ENCODE measurements at places on chromosomes 2 and 18. TPM values are rescaled to one million over a fixed set of nuclear protein-coding genes. Genes with fewer than 3 reads are reported as not detected.
A peak's percentile ranks its signal among the peaks of the same experiment; 100 is the strongest.

RND3 gene
- 222 TPM for total RNA-seq

LBH gene
- total RNA-seq = not detected

OR6B2 gene
- not detected for total RNA-seq

IGFBP5 gene
- not detected for total RNA-seq

FSHR gene
- not detected for total RNA-seq

NOP58 gene
- 106 TPM for total RNA-seq

- DNase-seq = no peak
These were observed 2.3 kb downstream of the DGUOK start for GRCh38 chr2:73928963-73929347.

- no peak for DNase-seq
These were observed 91.1 kb upstream of the ARHGAP28 start for GRCh38 chr18:6638447-6638846.

GRCh38 chr2:173026479-173026878, 49.2 kb upstream of the MAP3K20 start:
- DNase-seq = no peak

DNA sequence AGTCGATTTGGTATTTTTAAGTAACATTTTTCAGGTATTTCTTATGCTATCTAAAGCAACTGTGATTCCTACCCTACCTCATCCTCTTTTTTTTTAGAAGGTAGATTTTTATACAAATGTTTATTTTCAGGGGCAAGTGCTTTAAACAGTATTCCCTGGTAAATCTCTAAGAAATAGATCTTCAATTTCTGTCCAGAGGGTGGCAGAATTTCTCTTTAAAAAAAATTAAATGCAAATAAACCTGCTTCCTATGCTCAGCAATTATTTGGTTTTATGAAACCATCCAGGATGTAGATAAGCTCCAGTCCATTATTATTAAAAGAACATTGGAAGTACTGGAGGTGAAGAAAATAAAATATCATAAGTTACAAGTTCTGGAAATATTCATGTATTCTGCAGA, 191.9 kb downstream of the MYO3B start:
- peak; percentile 42 for DNase-seq

DNA sequence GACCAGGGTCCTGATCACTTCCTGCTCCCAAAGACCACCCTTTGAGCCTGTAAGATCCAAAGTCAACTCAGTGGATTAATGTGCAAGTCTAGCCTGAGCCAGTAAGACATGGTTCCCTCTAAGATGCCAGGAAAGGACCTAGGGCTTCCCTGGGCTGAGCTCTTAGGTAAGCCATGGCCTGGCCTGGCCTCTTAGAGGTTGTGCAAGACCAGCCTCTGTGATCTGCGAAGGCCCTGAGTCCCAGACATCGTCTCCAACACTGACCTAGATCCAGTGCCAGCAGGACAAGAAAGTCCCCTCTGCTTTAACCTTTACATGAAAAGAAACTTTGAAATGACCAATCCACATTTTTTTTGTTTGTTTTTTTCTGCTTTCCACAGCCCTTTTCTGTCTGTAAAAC, 73.6 kb upstream of the CYP1B1 start:
- DNase-seq = no peak

GRCh38 chr18:22169889-22170420, 566 bp downstream of the GATA6 start:
- DNase-seq = no peak

DNA sequence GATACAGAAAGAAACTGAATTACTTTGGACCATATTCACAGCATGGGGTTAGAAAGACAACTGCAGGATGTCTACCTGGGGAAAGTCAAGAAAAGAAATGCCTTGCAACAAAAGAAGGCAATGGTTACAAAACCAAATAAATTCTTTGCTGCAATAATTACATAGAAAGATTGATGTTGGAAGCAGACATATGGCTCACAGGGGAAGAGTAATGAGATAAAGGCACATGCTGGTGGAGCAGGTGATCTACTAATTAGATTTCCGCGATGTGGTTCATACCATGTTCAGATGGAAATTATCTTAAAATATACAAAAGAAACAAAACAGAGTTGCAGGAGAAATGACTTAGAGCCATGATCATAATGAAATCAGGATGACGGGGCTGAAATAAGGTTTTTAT, 718.8 kb upstream of the PKDCC start:
- DNase-seq = peak; percentile 5

DNA sequence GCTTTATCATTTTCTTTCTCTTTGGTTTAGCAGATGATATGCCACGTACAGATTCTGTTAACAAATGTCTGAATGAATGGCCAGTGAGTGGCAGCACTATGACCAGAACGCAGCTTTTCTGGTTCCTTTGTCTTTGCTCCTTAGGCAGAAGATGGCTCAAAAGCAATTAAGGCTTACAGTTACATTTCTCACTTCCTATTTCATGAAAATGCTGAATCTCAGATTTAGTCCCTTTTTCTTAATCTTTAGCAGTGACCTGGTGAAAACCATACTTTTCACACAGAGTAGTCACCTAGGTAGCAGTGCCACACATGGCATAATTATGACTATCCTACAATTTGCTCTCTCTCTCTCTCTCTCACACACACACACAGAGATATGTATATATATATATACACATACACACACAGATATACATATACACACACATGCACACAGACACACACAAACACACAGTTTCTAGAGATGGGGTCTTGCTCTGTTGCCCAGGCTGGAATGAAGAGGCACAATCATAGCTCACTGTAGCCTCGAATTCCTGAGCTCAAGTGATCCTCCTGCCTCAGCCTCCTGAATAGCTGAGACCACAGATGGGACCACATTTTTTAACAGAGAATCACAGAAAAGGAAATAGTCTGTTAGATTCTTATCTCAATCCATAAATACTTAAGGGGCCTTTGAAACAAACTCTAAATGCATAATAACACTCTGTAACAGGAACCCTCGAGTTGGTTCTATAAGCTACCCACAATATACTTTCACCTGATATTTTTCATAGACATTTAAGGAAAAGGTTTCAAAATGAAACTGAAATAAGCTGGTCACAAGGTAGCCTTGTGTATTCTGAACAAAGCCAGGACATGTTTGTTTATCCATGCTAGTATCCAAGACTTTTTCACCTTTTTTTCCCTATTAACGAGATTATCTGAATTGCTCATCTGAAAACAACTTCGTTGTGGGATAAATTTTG, 11.6 kb downstream of the PDE6D start:
- DNase-seq = no peak

GRCh38 chr2:13522917-13523821, 806.4 kb downstream of the TRIB2 start:
- DNase-seq = no peak

GRCh38 chr2:29940706-29941105, 19.3 kb upstream of the ALK start:
- no peak for DNase-seq

Data from G401 (cell line).